ENCODE measurements at places on chromosomes 1 and 21. TPM values are rescaled to one million over a fixed set of nuclear protein-coding genes. Genes with fewer than 3 reads are reported as not detected.

IFNLR1 gene
- not detected for total RNA-seq

SPRR3 gene
- not detected for total RNA-seq

FCER1G gene
- not detected for total RNA-seq

TDRD5 gene
- total RNA-seq, result not detected

BATF3 gene
- 3.4 TPM for total RNA-seq

TMEM167B gene
- 43.0 TPM for total RNA-seq

GPR3 gene
- total RNA-seq, result 0.20 TPM

DIO1 gene
- not detected for total RNA-seq

RNF2 gene
- 44.3 TPM for total RNA-seq

GUCA2B gene
- total RNA-seq, result not detected

SRRM1 gene
- total RNA-seq, result 23.8 TPM

HNRNPCL2 gene
- not detected for total RNA-seq

UQCRH gene
- 118 TPM for total RNA-seq

SPRR1B gene
- total RNA-seq, result not detected

CAMK1G gene
- 0.23 TPM for total RNA-seq

S100A4 gene
- 41.0 TPM for total RNA-seq

PLPPR5 gene
- not detected for total RNA-seq

ODR4 gene
- 19.0 TPM for total RNA-seq

SCMH1 gene
- total RNA-seq, result 20.3 TPM

FCGR1A gene
- 0.20 TPM for total RNA-seq

NKAIN1 gene
- total RNA-seq, result 0.26 TPM

Measured in smooth muscle cell of the pulmonary artery (primary cell).